ENCODE measurements at places on chromosomes 11 and 22.

GRCh38 chr11:109695696-109696095, 273.7 kb downstream of the C11orf87 start:
- DNase-seq, result peak; percentile 53

- DNase-seq, result peak; percentile 36
These were observed 7.5 kb downstream of the DPAGT1 start for GRCh38 chr11:119093942-119094815.

- DNase-seq, result peak; percentile 37
These were observed 113.1 kb downstream of the RBFOX2 start for GRCh38 chr22:35915477-35916013.

GRCh38 chr11:11075515-11076171, 217.8 kb upstream of the ZBED5 start:
- DNase-seq, result no peak

- DNase-seq, result no peak
These were observed 458.0 kb upstream of the KIRREL3 start for GRCh38 chr11:127458561-127458960.

DNA sequence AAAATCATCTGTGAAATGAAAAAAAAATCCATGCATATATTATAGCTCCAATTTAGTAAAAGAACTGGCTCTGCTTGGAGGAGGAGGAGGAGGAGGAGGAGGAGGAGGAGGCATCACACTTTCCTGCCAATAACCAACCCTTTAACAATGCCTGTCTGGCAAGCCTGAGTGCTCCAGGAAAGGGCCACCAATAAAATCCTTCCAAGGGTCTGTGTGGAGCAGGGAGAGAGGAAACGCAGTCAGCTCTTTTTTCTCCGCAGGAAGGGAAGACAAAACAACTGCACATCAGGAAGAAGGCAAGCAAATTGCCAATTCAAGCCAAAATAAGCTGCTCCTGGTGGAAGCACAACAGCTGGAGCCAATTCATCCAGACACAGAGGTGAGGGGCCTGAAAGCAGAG, 139.0 kb downstream of the KCNC1 start:
- DNase-seq, result no peak

All from fibroblast of skin of back (primary cell).